ENCODE measurements at places on chromosomes 4 and X.

- H3K4me3 ChIP-seq, result no peak overlapping the region
- no peaks in the 10 kb centered on the region for H3K36me3 ChIP-seq
- peaks cover 9% of the 10 kb centered on the region for H3K27me3 ChIP-seq
- H3K4me1 ChIP-seq, result peaks cover 18% of the 10 kb centered on the region
Measured at GRCh38 chr4:146338512-146338911, 124.2 kb downstream of the REELD1 start.

GRCh38 chrX:148979786-148980185, 479.4 kb downstream of the AFF2 start:
- H3K27me3 ChIP-seq, result no peaks in the 10 kb centered on the region
- no peak overlapping the region for H3K4me3 ChIP-seq
- no peak for DNase-seq
- no peaks in the 10 kb centered on the region for H3K36me3 ChIP-seq

DNA sequence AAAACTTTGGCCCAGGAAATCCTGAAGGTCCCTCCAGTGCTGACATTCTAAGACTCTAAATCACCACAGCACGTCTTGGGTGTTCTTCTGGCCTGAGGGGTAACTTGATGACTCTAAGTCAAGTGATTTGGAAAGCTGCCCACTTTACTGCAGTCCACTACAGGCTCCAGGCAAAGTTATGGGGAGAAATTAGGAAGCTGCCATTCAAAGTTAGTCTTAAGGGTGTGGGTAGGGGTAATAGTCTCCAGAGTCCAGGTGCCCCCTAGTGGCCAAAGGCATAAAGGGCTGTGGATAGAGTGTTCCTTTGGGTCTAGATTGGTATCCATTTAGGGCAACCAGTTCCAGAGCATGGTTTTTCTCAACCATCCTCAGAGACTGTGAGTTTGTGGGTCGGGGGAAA, 38.7 kb upstream of the SLC16A2 start:
- no peak overlapping the region for H3K4me3 ChIP-seq
- H3K27me3 ChIP-seq, result no peaks in the 10 kb centered on the region
- H3K36me3 ChIP-seq, result no peaks in the 10 kb centered on the region
- no peaks in the 10 kb centered on the region for H3K4me1 ChIP-seq
- no peak overlapping the region for H3K27ac ChIP-seq
- DNase-seq, result peak; percentile 23

GRCh38 chr4:26784207-26784865, 76.3 kb upstream of the STIM2 start:
- H3K4me3 ChIP-seq, result no peak overlapping the region
- DNase-seq, result no peak
- H3K27me3 ChIP-seq, result no peaks in the 10 kb centered on the region
- H3K36me3 ChIP-seq, result peaks cover 10% of the 10 kb centered on the region
- no peak overlapping the region for H3K27ac ChIP-seq
- H3K4me1 ChIP-seq, result peaks cover 3% of the 10 kb centered on the region

- no peaks in the 10 kb centered on the region for H3K27me3 ChIP-seq
- DNase-seq, result no peak
- H3K27ac ChIP-seq, result no peak overlapping the region
- no peaks in the 10 kb centered on the region for H3K36me3 ChIP-seq
Measured at GRCh38 chr4:8224975-8225625, 26.0 kb downstream of the SH3TC1 start.

DNA sequence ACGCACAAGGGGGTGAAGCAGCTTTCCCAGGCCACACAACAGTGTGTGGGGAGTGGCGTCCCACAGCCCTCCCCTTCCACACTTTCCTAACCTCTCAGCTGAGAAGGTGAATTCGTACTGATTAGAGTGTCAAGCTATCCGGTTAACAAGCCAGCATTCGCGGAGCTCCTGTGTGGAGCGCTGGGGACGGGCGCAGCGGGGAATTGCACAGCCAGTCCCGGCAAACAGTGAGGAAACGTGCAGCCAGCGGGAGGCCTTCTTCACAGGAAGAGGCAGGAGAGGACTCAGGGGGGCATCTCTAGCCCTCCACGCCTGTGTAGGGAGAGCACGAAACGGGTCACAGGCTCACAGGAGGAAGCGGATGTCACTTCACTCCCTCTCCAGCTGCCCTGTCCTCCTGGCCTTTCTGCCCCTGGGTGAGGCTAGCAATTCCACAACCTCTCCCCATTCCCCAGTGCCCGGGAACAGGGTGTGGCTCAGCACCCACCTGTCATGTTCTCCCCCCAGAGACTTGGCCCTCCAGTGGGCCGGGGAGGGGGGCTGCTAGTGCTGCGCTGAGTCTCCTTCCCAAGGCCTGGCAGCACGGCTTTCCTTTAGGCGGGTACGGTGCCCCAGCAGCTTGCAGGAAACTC, 117.3 kb downstream of the CPZ start:
- no peaks in the 10 kb centered on the region for H3K36me3 ChIP-seq
- H3K4me3 ChIP-seq, result no peak overlapping the region
- H3K27me3 ChIP-seq, result peaks cover 13% of the 10 kb centered on the region
- no peaks in the 10 kb centered on the region for H3K4me1 ChIP-seq
- no peak for DNase-seq
- H3K27ac ChIP-seq, result no peak overlapping the region

DNA sequence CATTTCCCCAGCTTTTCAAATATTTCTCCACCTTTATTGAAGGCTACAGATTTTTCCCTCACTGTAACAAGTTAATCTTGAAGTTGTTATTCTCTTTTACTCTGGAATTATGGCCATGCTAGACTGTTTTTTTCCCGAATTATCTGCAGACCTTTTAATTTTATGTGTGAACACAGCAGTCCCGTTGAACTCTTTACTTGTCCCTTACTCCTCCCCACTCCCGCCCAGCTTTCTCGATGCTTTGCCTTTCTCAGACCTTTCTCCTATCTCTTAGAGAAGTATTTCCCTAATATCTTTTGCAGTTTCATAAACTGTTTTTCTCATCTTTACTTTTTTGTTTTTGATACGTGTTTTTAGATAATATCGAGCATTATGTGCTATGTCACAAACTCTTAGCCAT, 776 bp downstream of the CEP44 start:
- H3K4me1 ChIP-seq, result peaks cover 20% of the 10 kb centered on the region
- H3K27ac ChIP-seq, result peak overlapping the region; percentile 100
- no peaks in the 10 kb centered on the region for H3K27me3 ChIP-seq

GRCh38 chr4:24158031-24158430, 268.2 kb upstream of the PPARGC1A start:
- no peaks in the 10 kb centered on the region for H3K4me1 ChIP-seq
- no peak for DNase-seq
- H3K36me3 ChIP-seq, result no peaks in the 10 kb centered on the region
- no peaks in the 10 kb centered on the region for H3K27me3 ChIP-seq

DNA sequence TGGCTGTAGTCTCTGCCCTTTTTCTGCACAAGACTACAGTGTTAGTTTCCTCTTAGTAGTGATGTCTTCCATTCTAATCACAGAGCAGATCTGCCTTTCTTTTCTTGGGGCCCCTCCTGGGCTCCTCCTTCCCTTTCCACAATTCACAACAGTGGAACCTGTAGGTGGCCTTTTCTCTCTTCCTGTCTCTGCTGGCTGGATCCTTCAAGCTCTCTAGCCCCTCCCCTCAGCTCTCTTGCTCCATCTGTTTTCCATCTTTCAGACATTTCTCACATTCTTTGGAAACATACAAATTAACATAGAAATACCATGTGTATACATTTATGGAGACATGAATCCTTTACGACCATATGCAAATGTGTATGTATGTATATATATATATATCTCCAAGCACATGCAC, 304 bp upstream of the SPIN2A start:
- DNase-seq, result no peak
- H3K27ac ChIP-seq, result peak overlapping the region; percentile 63
- no peaks in the 10 kb centered on the region for H3K27me3 ChIP-seq
- peaks cover 3% of the 10 kb centered on the region for H3K4me1 ChIP-seq
- H3K36me3 ChIP-seq, result peaks cover 9% of the 10 kb centered on the region

GRCh38 chrX:63434665-63435064, 83.5 kb upstream of the SPIN4 start:
- H3K27me3 ChIP-seq, result no peaks in the 10 kb centered on the region
- no peak for DNase-seq
- peaks cover 16% of the 10 kb centered on the region for H3K36me3 ChIP-seq
- H3K4me3 ChIP-seq, result no peak overlapping the region

DNA sequence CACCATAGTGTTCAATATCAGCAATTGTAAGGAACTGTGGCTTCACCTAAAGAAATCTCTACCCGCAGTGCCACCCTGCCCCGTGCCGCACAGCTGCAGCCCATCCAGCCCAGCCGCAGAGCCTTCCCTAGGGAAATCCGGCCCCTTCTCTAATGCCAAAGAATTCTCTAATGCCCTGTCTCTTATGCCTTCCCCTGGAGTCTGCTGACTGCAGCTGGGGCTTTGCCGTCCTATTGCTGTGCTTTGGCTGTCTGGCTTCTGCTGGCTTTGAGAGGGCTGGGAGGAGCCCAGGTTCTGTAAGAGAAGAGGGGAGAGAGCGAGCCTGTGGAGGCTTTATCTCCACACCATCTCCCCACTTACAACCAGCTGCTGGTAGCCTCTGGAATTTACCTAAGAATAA, 85.9 kb upstream of the HELT start:
- no peak overlapping the region for H3K27ac ChIP-seq
- peaks cover 1% of the 10 kb centered on the region for H3K36me3 ChIP-seq
- H3K4me1 ChIP-seq, result peaks cover 7% of the 10 kb centered on the region
- no peak overlapping the region for H3K4me3 ChIP-seq

DNA sequence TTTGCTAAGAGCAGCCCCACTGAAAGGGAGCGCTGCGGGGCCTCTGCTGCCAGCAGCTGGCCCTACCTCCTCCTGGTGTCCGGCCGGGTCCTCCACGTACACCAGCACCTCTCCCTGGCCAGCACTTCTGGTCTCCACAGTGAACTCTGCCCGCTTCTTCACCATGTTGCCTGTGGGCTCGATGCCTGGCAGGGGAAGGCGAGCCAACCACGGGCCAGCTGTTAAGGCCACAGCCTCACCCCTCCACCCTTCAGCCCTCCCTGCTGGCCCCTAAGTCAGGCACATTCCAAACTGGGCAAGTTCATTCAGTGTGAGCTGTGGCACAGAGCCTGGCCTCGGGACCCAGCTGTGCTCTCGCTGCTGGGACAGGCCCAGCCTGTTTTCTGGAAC, 7.8 kb downstream of the FLNA start:
- no peaks in the 10 kb centered on the region for H3K27me3 ChIP-seq
- H3K4me3 ChIP-seq, result no peak overlapping the region
- no peak for DNase-seq
- H3K27ac ChIP-seq, result peak overlapping the region; percentile 84

GRCh38 chrX:53483838-53484405, 49.8 kb upstream of the HSD17B10 start:
- DNase-seq, result no peak
- H3K4me1 ChIP-seq, result no peaks in the 10 kb centered on the region
- no peaks in the 10 kb centered on the region for H3K36me3 ChIP-seq

DNA sequence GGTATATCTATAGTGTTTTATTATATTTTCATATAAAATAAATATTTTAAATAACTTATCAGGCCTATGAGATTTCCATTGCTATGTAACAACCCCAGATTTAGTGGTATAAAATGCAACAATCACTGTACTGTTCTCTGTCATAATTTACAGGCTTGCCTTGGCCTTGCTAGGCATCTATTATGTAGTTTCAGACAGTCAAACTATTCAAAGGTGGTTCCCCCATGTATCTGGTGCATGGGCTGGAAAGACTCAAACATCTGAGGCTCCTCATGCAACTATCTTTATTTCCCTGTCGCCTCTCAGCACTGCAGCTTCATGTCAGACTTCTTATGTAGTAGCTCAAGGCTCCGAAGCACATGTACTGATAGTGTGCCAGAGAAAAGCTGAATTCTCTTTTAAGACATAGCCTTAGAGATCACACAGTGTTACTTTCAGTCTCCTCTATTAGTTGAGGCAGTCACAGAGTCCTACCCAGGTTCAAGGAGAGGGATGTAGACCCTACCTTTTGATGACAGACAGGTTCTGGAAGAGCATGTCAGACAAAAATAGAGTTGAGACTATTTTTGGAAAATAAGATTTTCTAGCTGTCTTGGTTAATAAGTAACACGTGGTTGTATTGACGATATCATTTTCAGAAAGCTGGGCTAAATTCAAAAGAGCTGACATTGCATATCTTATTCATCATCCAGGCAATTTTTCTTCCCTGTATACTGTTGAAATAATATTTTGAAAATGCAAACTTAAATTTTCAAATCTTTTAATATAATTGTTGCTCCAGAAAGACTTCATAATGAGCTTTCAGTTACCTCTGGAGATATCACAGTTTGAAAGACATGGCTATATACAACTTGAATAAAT, 19.4 kb downstream of the MTTP start:
- H3K27me3 ChIP-seq, result no peaks in the 10 kb centered on the region
- peaks cover 10% of the 10 kb centered on the region for H3K36me3 ChIP-seq
- peak overlapping the region; percentile 23 for H3K27ac ChIP-seq

DNA sequence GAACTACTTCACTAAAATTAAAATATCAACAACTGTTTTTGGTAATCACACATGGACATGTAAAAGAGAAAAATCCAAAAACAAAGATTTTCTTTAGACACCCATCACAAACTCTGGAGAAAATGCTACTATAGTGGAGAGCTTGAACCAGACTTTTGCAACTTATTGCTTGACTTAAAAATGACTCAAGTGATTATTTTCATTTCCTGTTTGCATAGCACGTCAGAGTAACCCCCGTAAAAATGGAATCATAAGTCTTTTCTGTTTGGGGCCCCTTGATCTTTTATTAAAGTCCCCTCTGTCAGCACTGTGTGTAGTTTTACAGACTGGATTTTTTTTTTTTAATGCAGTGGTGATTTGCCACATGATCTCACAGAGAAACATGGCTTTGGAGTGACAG, 79.5 kb downstream of the PRKG2 start:
- peaks cover under 1% of the 10 kb centered on the region for H3K4me1 ChIP-seq
- no peak overlapping the region for H3K27ac ChIP-seq
- no peak overlapping the region for H3K4me3 ChIP-seq
- no peaks in the 10 kb centered on the region for H3K27me3 ChIP-seq
- peaks cover 2% of the 10 kb centered on the region for H3K36me3 ChIP-seq

GRCh38 chrX:91122151-91122694, 312.4 kb upstream of the PABPC5 start:
- no peaks in the 10 kb centered on the region for H3K27me3 ChIP-seq
- peaks cover 11% of the 10 kb centered on the region for H3K4me1 ChIP-seq
- no peaks in the 10 kb centered on the region for H3K36me3 ChIP-seq
- H3K4me3 ChIP-seq, result no peak overlapping the region

DNA sequence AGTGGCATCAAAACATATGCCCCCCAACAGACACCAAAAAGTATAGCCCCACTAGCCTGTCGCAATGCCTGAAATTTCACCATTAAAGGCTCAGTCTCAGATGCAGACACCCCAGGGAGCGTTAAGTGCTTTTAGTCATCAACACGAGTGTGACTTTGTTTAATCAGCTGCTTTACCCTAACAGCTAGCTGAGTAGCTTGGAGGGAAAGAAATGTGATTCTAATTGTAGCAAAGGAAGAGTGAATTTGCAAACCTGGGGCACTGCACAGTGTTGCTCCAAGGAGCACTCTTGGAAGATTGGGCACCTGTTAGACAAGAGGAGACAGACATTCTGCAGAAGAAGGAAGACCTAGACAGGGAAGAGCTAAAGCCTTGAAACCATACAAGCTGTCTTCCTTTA, 145.1 kb downstream of the BEND2 start:
- H3K27ac ChIP-seq, result no peak overlapping the region
- H3K4me3 ChIP-seq, result no peak overlapping the region
- DNase-seq, result no peak
- peaks cover 6% of the 10 kb centered on the region for H3K36me3 ChIP-seq
- H3K4me1 ChIP-seq, result no peaks in the 10 kb centered on the region
- no peaks in the 10 kb centered on the region for H3K27me3 ChIP-seq

GRCh38 chr4:118957722-118958445, 69.2 kb downstream of the SYNPO2 start:
- no peaks in the 10 kb centered on the region for H3K27me3 ChIP-seq
- no peak for DNase-seq
- H3K27ac ChIP-seq, result no peak overlapping the region

Measured in progenitor cell of endocrine pancreas (in vitro differentiated cells).